ENCODE measurements at places on chromosomes 5 and 9. TPM values are rescaled to one million over a fixed set of nuclear protein-coding genes. Genes with fewer than 3 reads are reported as not detected.

Gene IFNA2
- total RNA-seq, result not detected

DNA sequence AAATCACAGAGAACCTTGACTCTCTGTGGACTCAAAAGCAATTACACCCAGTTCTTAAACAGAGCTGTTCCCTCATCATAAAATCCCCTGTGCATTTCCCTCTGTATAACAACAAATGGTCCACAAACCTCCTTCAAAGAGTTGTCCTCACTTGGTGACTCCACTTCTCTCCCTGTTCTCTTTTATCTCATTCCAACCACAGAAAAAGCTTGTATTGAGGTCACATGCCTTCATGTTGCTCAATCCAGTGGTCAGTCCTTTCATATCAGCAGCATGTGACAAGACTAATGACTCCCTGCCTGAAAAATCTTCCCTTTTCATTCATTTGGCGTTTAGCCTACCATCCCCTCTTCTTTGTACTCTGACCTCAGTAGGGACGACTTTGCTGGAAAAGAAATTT is 158.0 kb downstream of the DEPDC1B start:
- DNase-seq, result no peak

DNA sequence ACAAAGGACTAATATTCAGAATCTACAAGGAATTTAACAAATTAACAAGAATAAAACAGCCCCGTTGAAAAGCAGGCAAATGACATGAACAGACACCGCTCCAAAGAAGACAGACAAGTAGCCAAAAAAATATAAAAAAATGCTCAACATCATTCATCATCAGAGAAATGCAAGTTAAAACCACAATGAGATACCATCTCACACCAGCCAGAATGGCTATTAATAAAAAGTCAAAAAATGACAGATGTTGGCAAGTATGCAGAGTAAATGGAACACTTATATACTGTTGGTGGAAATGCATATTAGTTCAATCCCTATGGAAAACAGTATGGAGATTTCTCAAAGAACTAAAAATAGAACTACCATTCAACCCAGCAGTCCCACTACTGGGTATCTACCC is 302.7 kb upstream of the RGMB start:
- DNase-seq, result no peak

GRCh38 chr5:103216137-103216536 is 42.4 kb upstream of the MACIR start:
- no peak for DNase-seq

DNA sequence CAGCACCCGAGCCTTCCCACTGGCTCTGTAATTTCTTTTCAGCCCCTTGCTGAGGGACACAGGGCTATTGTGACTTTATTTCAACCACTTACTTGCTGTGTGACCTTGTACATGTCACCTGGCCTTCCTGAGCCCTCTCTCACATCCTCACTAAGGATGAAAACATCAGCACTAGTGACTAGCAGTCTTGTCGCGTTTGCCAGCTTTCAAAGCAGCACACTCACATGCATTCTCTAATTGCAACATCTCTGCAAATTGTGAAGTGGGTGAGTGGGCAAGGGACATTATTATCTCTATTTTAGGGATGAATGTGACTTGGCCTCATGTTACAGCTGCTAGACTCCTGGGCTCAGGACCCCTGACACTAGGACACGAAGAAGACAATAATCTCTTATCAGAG is 144.5 kb downstream of the SEC61B start:
- DNase-seq, result no peak

DNA sequence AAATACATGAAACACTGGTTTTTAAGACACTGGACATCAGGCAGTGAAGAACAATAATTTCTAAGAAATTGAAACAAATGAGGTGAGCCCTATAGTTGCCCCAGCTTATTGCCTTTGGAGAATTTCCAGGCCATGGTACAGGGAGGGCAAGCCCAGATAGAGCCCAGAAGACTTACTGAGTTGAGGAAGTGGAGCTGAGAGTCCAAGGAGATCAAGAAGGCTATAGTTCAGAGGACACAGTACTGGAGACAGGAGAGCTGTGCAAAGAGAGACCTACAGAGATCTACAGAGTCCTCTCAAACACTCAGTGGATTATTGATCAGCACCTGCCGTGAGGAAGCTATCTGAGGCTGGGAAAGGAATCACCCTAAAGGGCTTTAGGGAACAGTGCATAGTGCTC is 112.6 kb downstream of the GALNT10 start:
- DNase-seq, result no peak

Measured in cardiac muscle cell (in vitro differentiated cells and primary cell).